ENCODE measurements at places on chromosomes 16 and 17.

DNA sequence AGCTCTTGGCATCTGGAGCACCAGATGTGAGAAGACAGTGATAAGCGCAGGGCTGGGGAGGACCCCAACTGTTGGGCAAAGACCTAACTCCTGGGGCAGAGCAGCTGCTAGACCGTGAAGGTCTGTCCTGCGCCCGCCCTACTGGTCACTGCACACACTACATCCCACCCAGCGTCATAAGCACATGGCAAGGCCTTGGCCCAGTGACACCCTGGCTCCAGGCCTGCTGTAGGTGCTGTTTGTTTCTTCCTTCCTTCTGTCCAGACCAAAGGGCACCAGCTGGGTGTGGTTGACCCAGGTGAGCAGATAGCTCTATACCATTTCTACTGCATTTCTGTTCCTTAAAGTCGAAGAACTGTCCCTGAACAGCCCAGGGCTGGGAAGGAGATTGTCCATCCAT is 6.4 kb downstream of the TRPV3 start:
- DNase-seq, result no peak

DNA sequence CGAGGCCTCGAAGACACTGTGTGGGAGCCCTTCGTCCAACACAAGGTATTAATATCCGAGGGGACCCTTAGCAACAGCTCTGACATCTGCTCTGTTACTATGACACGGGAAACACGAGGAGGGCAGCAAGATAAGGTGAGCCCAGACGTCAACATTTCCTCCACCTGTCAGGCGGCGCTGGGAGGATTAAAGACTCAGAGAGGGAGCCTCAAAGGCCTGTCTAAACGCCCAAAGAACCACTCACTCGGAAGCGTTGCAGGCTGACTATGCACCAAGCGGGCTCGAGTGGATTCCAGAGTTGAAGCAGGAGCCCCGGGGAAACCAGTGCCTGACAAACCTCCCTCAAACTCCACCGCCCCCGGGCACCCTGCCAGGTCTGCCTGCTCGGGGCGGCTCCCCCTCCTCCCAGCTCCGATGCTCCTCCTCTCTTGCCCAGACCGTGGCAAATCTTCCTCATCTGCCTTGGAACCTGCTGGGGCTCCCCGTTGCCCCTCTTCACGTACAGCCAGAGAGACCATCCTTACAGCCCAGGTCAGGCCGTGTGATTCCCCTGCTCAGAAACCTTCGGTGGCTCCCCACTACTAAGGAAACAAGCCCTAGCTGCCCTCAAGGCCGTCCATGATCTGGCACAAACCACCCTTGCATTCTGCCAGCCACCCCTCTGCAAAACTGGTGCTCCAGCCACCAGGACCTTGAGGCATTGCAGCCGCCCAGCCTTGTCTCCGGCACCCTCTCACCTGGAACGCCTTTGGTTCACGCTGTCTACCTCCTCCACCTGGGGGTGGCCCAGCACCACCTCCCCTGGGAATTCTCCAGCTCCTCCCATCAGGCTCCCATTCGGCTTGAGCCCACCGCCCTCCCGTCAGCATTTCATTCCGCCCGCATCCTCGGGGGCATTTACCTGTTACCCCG is 16.2 kb downstream of the RPH3AL start:
- peak; percentile 56 for DNase-seq

DNA sequence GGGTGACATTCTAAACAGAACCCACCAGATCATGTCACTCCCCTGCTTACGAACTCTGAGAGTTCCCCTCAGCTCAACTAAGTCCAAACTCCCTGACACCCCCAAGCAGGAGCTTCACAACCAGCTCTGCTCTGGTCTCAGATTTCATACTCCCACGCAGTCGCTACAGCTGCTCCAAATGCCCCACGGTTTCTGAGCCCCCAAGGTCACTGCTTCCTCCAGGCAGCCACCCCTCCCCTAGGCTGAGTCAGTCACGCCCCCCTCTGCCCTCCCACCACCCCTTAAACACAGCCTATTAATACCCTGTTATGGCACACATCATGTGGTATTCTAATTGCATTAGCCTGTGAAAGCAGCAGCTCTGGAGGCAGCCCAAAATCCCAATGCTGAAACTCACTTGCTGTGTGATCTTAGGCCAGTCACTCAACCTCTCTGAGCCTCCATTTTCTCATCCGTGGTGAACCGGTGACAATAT is 51.5 kb downstream of the GSG1L start:
- DNase-seq, result peak; percentile 54

DNA sequence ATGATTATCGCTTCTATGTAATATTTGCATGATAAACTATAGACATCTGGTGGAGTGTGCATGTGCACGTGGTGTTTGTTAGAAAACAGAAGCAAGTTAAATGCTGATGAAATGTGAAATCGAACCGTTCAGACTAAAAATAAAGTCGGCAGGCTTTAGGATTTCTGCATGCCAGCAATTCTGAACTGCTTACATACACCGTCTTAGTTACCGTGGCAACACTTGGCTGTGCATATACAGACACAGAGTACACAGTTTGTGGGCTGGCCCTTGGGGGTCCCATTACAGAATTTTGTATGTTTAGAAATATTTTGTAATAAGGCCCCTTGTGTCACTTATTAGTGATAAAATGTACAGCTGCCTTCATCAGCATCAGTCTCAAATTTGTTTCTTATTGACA is 605.5 kb downstream of the RBFOX1 start:
- DNase-seq, result peak; percentile 57

DNA sequence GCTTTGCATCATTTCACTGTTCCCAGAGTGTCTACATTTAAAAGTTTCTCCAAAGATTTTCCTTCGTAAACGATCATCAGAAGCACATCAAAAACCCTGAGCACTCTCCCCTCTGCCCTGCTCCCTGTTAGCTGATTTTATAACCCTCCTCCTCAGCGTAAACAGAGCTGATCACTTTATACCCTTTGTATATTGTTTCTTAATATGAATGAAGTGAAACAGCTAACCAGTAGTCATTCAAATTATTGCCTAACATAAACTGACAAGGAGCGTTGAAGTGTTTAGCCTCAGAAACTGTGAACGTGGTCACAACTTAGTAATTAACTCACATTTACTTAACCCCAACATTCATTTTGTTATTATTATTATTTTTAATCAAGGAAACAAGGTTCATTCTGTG is 160.0 kb upstream of the FOXF1 start:
- DNase-seq, result no peak

- no peak for DNase-seq
Measured at GRCh38 chr17:28937044-28937729, 14.1 kb downstream of the PHF12 start.

Measured in eye (tissue), 1 donor.